ENCODE measurements at places on chromosomes 1 and 21.

GRCh38 chr21:34914239-34914638 is 134.9 kb downstream of the RUNX1 start:
- H3K4me3 ChIP-seq: no peak overlapping the region
- no peaks in the 10 kb centered on the region for H3K27me3 ChIP-seq
- peaks cover 3% of the 10 kb centered on the region for H3K4me1 ChIP-seq
- DNase-seq: no peak

DNA sequence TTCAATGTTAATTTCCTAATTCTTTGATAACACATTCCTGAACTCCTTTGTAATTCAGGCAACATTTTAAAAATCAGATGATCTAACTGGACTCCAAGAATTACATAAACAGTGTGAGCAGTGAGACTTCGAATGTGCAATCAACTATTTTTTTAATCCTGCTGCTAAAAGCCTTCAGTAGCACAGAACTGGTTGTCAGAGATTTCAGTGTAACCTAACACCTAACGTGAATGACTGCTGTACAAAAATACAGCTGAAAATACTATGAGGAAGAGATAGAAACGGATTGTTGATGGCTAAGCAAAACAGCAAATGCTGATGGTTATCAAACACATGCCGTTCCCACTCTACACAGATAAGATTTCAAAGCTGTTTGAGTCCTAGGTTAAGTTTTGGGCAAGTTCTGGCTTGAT is 46.1 kb downstream of the APP start:
- no peaks in the 10 kb centered on the region for H3K36me3 ChIP-seq
- peaks cover 5% of the 10 kb centered on the region for H3K4me1 ChIP-seq
- H3K27me3 ChIP-seq: no peaks in the 10 kb centered on the region
- H3K4me3 ChIP-seq: no peak overlapping the region
- peak; percentile 58 for DNase-seq

DNA sequence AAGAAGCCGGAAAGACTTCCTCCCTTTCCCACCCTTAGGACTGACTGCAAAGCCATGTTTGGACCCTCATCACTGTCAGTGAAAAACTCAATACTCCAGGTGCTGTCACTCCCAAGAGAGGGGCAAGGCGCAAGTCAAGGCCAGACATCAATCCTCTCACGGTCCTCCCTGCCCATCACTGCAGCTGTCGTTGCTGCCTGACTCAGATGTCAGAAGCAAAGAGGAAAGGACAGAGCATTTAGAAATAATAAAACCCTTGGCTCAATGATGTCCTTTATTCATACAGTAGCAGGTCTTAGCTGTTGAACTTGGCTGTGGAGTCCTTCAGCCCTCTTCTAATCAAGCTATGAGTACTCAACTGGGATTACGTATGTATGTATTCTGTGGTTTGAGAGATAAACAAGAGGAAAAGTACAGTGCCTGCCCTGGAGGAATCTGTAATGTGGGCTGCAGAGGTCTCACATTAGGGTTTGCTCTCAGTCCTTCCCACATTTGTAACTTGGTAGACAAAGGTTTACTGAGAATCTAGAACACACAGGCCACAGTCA is 13.5 kb downstream of the SUSD4 start:
- DNase-seq: no peak
- peaks cover 11% of the 10 kb centered on the region for H3K27me3 ChIP-seq
- no peaks in the 10 kb centered on the region for H3K4me1 ChIP-seq
- H3K36me3 ChIP-seq: no peaks in the 10 kb centered on the region
- H3K4me3 ChIP-seq: no peak overlapping the region
- no peak overlapping the region for H3K27ac ChIP-seq

GRCh38 chr1:221567859-221568507 is 173.9 kb downstream of the DUSP10 start:
- no peak overlapping the region for H3K27ac ChIP-seq
- DNase-seq: no peak
- H3K4me1 ChIP-seq: no peaks in the 10 kb centered on the region
- no peaks in the 10 kb centered on the region for H3K27me3 ChIP-seq

DNA sequence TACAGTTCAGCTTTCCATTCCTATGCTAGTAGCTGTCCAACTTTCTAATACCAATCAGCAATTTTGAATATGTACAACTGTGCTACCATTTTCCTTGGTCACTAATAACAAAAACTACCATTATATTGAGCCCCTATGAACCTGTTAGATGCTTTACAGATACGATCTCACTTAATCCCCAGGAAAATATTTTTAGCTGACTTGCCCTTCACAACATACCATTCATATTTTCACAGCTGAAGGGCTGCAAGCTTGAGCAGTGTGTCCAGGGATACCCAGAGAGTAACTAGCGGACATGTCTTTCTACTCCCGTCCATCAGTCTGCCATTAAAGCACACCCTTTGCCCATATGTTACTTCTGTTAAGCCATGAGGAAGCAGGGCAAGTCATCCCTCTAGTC is 140.5 kb downstream of the SPATA46 start:
- H3K27ac ChIP-seq: no peak overlapping the region
- H3K4me1 ChIP-seq: peaks cover 3% of the 10 kb centered on the region
- H3K36me3 ChIP-seq: no peaks in the 10 kb centered on the region
- DNase-seq: no peak

DNA sequence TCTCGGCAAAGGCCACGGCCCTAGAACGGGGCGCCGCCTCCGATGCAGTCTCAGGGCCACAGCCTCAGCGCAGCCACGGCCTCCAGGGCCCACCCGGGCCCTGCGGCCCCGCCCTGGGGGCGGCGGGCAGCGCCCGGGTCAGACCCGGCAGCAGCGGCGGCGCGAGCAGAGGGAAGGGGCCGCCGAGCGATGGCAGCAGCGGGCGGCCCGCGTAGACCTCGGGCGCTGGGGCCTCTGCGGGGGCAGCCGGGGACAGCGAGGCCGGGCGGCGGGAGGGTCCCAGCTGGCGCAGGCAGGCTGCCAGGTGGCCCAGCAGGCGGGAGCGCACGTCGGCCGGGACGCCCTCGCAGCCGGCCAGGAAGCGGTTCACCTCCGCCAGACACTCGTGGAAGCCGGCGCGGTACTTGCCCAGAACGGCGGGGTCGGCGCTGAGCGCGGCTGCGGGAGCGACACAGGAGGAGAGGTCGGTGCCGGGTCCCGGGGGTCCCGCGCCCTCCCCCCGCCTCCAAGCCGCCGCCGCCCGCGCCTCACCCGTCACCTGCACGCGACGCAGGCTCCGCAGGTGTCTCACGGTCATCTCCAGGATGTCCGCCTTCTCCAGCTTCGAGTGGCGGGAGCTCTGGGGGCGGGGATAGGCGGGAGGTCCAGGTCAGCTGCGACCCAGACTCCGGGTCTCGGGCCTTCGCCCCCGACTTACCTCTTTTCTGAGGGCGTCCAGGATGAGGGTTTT is 737 bp downstream of the HES4 start:
- DNase-seq: peak; percentile 49
- peaks cover 12% of the 10 kb centered on the region for H3K27me3 ChIP-seq
- peak overlapping the region; percentile 78 for H3K27ac ChIP-seq
- H3K4me3 ChIP-seq: peak overlapping the region; percentile 47
- peaks cover 16% of the 10 kb centered on the region for H3K4me1 ChIP-seq

- no peaks in the 10 kb centered on the region for H3K4me1 ChIP-seq
- H3K27ac ChIP-seq: no peak overlapping the region
- no peak overlapping the region for H3K4me3 ChIP-seq
- DNase-seq: peak; percentile 76
- no peaks in the 10 kb centered on the region for H3K27me3 ChIP-seq
- no peaks in the 10 kb centered on the region for H3K36me3 ChIP-seq
These were observed 39.7 kb downstream of the UBE2U start for GRCh38 chr1:64242895-64243756.

DNA sequence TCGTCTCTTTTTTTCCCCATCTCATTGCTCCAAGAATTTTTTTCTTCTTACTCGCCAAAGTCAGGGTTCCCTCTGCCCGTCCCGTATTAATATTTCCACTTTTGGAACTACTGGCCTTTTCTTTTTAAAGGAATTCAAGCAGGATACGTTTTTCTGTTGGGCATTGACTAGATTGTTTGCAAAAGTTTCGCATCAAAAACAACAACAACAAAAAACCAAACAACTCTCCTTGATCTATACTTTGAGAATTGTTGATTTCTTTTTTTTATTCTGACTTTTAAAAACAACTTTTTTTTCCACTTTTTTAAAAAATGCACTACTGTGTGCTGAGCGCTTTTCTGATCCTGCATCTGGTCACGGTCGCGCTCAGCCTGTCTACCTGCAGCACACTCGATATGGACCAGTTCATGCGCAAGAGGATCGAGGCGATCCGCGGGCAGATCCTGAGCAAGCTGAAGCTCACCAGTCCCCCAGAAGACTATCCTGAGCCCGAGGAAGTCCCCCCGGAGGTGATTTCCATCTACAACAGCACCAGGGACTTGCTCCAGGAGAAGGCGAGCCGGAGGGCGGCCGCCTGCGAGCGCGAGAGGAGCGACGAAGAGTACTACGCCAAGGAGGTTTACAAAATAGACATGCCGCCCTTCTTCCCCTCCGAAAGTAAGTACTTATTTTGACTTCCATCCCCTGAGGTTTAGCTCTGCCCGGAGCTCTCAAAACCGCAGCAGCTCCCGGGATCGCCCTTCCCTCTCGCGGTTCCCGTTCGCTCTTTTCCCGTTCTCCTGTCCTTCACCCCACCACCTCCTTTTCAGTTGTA is 1.5 kb downstream of the TGFB2 start:
- peak overlapping the region; percentile 51 for H3K27ac ChIP-seq
- H3K4me1 ChIP-seq: no peaks in the 10 kb centered on the region
- DNase-seq: peak; percentile 69
- H3K36me3 ChIP-seq: peaks cover 4% of the 10 kb centered on the region
- peak overlapping the region; percentile 64 for H3K4me3 ChIP-seq

DNA sequence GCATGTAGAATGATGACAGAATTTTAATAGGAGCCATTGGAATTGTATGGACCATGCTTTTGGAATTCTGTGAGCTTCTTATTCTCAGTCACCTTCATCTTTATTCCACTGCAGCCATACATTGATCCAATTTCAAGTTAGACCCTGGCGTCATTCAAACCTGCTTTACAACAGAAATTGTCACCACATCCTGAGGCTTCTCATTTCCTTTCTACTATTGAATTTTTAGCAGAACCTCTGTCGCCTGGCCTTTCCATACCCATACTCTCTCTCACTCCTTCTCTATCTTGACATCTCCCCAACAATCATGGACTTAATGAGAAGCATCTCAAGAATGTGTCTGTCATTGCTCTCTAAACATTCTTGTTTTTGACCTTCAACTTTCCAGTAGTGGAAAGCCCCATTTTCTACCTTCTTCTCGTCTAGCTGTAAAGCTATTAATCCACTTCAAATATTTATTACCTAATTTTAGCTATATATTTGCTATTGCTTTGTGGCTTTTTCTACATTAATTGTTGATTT is 74.1 kb downstream of the CRB1 start:
- no peaks in the 10 kb centered on the region for H3K27me3 ChIP-seq
- no peaks in the 10 kb centered on the region for H3K4me1 ChIP-seq
- no peak overlapping the region for H3K27ac ChIP-seq
- no peak for DNase-seq

GRCh38 chr1:112322018-112322417 is 74.0 kb upstream of the CTTNBP2NL start:
- DNase-seq: peak; percentile 7
- H3K27me3 ChIP-seq: peaks cover 6% of the 10 kb centered on the region
- H3K4me3 ChIP-seq: no peak overlapping the region
- peaks cover 2% of the 10 kb centered on the region for H3K4me1 ChIP-seq
- no peaks in the 10 kb centered on the region for H3K36me3 ChIP-seq
- no peak overlapping the region for H3K27ac ChIP-seq

DNA sequence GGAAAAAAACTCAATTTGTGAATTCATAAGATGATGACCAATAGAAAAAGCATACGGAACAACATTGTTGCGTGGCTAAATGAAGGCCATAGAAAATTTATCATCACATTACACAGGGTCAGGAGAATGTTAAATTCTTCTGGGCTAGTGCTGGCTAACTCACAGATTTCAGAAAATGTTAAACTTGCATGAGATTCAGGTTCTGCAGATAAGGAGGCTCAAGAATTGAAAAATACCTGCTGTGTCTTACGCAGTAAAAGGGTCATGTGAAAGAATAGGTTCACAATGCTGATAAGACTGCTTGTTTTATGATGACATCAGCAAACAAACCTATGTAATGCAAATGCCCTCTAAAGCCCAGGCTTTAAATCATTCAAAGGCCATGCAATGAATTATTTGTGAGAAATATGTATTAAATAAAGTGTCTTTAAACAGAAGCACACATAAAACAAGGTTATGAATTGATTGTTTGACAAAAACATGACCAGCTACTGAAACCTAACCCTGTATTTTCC is 378.8 kb downstream of the USP25 start:
- no peaks in the 10 kb centered on the region for H3K36me3 ChIP-seq
- no peak overlapping the region for H3K4me3 ChIP-seq
- no peak for DNase-seq
- no peaks in the 10 kb centered on the region for H3K27me3 ChIP-seq
- no peak overlapping the region for H3K27ac ChIP-seq

DNA sequence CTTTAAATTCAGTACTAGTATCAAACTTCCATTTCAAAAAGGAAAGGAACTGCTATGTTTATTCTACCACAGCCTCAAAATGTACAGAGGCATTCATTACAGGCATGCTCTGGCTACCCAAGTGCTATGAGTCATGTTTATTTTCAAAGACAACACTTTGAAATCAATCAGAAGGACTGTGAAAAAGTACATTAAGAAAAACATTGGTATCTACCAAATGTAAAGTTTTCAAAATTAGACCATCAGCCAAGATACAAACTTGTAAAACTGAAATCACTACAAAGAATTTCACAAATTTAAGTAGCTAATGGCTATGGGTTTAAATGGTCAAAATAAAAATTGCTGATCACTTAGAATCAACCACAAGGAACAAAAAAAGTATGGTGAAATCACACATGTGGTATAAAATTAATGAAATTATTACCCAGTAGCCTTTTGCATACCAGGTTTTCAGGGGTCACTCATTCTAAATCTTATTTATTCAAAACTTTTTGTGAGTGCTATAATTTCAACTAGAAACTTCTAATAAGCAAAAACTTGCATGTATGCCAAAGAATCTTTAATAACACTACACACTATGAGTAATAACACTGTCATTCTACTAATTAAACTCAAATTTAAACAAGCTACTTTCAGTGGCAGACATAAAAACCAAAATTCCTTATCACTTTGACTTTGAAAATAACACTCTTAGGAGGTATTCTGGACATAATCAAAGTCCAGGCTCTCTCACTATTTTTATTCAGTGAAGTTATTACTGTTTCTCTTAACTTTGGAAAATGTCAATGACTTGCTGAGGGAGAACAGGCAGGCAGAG is 49.2 kb downstream of the ENAH start:
- H3K27me3 ChIP-seq: no peaks in the 10 kb centered on the region
- DNase-seq: no peak

- no peak overlapping the region for H3K4me3 ChIP-seq
- H3K27ac ChIP-seq: no peak overlapping the region
- DNase-seq: no peak
- no peaks in the 10 kb centered on the region for H3K4me1 ChIP-seq
- H3K36me3 ChIP-seq: no peaks in the 10 kb centered on the region
These were observed 115.5 kb downstream of the ACBD6 start for GRCh38 chr1:180386745-180387367.

- no peak overlapping the region for H3K27ac ChIP-seq
- no peaks in the 10 kb centered on the region for H3K36me3 ChIP-seq
- H3K4me1 ChIP-seq: no peaks in the 10 kb centered on the region
- no peaks in the 10 kb centered on the region for H3K27me3 ChIP-seq
- DNase-seq: peak; percentile 23
These were observed 257.0 kb upstream of the ADGRL2 start for GRCh38 chr1:81543764-81544163.

GRCh38 chr21:16420031-16420724 is 690.4 kb downstream of the USP25 start:
- no peaks in the 10 kb centered on the region for H3K27me3 ChIP-seq
- H3K36me3 ChIP-seq: no peaks in the 10 kb centered on the region
- H3K4me3 ChIP-seq: no peak overlapping the region
- H3K4me1 ChIP-seq: no peaks in the 10 kb centered on the region
- H3K27ac ChIP-seq: no peak overlapping the region

- no peaks in the 10 kb centered on the region for H3K36me3 ChIP-seq
- no peak for DNase-seq
- H3K4me1 ChIP-seq: peaks cover 3% of the 10 kb centered on the region
- H3K4me3 ChIP-seq: no peak overlapping the region
These were observed 200.6 kb downstream of the BRINP3 start for GRCh38 chr1:190277107-190277506.

Data from lung (tissue), 17 donors.